Cardiac muscle cell (in vitro differentiated cells and primary cell): ENCODE measurements at places on chromosomes 1 and 21. TPM values are rescaled to one million over a fixed set of nuclear protein-coding genes. Genes with fewer than 3 reads are reported as not detected.

DNA sequence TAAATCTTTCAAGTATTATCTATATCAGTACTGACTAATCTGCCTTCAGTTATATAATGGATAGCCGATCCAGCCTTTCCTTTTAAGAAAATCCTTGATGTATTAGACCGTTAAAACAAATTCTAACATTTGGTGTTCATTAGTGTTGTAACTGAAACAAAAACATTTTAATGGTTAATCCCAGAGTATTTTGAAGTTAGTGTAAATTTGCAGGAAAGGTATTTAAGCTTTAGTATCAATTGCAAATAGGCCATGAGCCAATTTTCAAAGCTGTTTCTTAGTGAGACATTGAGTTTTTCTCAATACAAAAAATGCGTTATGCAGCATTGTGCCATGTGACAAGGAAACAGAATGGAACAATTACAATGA is 29.6 kb downstream of the DISP1 start:
- no peaks in the 10 kb centered on the region for H3K4me1 ChIP-seq
- no peaks in the 10 kb centered on the region for H3K27me3 ChIP-seq
- DNase-seq, result no peak
- H3K27ac ChIP-seq, result no peak overlapping the region

GRCh38 chr1:68963353-68963752 is 466.5 kb upstream of the DEPDC1 start:
- DNase-seq, result peak; percentile 29
- no peaks in the 10 kb centered on the region for H3K4me1 ChIP-seq
- no peak overlapping the region for H3K4me3 ChIP-seq
- no peak overlapping the region for H3K27ac ChIP-seq
- H3K36me3 ChIP-seq, result no peaks in the 10 kb centered on the region
- no peaks in the 10 kb centered on the region for H3K27me3 ChIP-seq

Gene RAVER2
- 10.8 and 17.8 TPM in 2 replicates for polyA plus RNA-seq

DNA sequence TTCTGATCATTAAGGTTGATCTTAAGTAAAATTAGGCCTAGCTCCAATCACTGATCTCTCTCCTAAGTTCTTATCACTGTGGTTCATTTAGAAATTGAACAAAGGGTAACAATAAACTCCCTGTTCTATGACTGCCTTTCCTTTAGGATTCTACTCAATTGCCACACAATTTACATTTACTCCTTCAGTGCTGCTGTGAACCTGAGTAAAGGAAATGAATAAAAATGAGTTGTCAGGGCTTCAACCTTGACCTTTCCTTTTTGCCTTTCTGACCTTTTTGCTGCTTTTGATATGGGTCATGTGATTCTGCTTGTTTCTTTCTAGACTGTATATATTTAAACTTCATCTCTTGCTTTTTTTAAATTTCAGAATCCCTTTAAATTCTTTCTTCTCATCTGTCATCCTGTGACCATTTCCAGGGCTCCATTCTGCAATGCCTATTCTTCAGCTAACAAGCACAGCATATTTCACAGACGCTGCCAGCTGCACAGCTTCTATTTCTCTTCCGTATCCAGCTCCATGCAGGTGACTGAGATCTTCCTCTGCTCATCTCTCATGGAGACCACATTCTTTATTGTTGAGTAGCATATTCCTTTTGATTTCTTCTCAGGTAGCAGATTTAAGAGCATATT is 3.2 kb downstream of the LRRC8B start:
- DNase-seq, result no peak
- no peak overlapping the region for H3K27ac ChIP-seq
- no peak overlapping the region for H3K4me3 ChIP-seq
- H3K36me3 ChIP-seq, result no peaks in the 10 kb centered on the region
- no peaks in the 10 kb centered on the region for H3K4me1 ChIP-seq
- H3K27me3 ChIP-seq, result no peaks in the 10 kb centered on the region

- no peak overlapping the region for H3K4me3 ChIP-seq
- H3K36me3 ChIP-seq, result no peaks in the 10 kb centered on the region
- no peaks in the 10 kb centered on the region for H3K4me1 ChIP-seq
- no peaks in the 10 kb centered on the region for H3K27me3 ChIP-seq
- no peak overlapping the region for H3K27ac ChIP-seq
Measured at GRCh38 chr21:18603261-18603660, 199.7 kb upstream of the TMPRSS15 start.

Gene UBE2J2
- 87.3 and 93.1 TPM in 2 replicates for polyA plus RNA-seq

Gene CEP85
- 22.9 and 28.8 TPM in 2 replicates for polyA plus RNA-seq

DNA sequence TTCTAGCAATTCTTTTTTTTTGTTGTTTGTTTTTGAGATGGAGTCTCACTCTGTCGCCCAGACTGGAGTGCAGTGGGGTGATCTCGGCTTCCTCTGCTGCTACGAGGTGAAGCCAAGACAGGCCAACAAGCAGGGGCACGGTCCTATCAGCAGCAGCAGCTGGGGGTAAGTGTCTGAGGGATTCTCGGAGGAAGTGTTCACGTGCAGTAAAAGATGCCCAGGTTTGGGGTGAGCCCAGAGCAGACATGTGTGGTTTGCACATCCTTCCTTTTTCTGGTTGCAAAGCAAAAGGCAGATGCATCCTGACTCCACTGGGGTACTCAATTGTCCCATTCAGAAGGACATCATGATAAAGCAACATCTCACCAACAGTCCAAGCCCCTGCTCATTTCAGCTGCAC is 27.7 kb downstream of the PIGP start:
- no peak overlapping the region for H3K27ac ChIP-seq
- H3K4me3 ChIP-seq, result no peak overlapping the region
- H3K27me3 ChIP-seq, result no peaks in the 10 kb centered on the region
- no peaks in the 10 kb centered on the region for H3K36me3 ChIP-seq

GRCh38 chr1:184854496-184855140 is 100.0 kb upstream of the EDEM3 start:
- H3K27ac ChIP-seq, result no peak overlapping the region
- no peaks in the 10 kb centered on the region for H3K27me3 ChIP-seq
- no peak overlapping the region for H3K4me3 ChIP-seq

Gene AMY1A
- polyA plus RNA-seq, result not detected in 2 replicates
